ENCODE measurements at places on chromosomes 1 and 21.

DNA sequence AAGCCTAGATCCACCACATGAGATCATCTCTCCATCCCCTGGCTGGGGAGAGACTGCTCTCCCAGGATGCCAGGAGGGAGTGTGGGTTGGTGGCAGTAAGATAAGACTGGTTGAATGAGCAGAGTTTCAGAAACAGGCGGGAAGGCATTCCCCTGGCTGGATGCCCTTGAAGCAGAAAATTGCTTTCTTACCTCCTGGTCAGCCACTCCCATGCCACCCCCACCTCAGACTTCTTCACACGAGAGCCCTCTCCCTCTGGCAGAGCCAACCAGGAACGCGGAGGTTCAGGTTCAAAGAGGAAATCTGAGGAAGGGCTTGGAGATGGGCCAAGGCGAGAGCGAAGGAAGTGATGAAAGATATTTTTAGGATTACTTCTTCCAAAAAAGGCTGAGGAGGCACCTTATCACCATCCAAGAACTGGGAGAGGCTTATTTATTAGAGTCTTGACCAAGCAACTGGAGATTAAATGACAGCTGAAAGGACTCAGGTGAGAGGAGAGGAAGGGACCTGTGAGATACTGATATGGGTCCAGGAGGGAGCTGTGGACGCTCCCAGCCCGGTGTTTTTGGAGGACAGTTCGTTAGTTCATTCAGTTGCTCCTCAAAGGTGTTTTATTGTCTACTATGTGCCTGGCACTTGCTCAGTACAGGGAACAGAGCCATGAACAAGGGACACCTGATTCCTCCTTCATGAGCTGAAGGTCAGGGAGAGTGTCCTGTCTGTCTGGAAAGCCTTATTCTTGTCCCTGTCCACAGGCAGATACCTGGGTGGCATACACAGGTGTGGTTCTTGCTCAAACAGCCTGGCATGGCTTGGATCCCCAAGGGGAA is 18.9 kb upstream of the SLC26A9 start:
- DNase-seq: no peak

GRCh38 chr1:217929213-217929885 is 298.2 kb downstream of the SPATA17 start:
- DNase-seq: no peak

GRCh38 chr1:178341261-178341956 is 155.4 kb downstream of the CLEC20A start:
- peak; percentile 72 for DNase-seq

GRCh38 chr1:209674957-209675564 is at the start of gene G0S2:
Gene G0S2, plus strand, starts transcription at chr1:209675412. Its CDS starts 273 bp downstream, at chr1:209675685.
- DNase-seq: no peak
